Activated CD4-positive, alpha-beta T cell treated with anti-CD3 and anti-CD28 coated beads, Interleukin-2, amount 50 U/mL, for 48 hours (primary cell): ENCODE measurements at places on chromosomes 4 and X.
A peak's percentile ranks its signal among the peaks of the same experiment; 100 is the strongest.

- DNase-seq: no peak
These were observed 24.9 kb downstream of the CCDC149 start for GRCh38 chr4:24887881-24888430.

DNA sequence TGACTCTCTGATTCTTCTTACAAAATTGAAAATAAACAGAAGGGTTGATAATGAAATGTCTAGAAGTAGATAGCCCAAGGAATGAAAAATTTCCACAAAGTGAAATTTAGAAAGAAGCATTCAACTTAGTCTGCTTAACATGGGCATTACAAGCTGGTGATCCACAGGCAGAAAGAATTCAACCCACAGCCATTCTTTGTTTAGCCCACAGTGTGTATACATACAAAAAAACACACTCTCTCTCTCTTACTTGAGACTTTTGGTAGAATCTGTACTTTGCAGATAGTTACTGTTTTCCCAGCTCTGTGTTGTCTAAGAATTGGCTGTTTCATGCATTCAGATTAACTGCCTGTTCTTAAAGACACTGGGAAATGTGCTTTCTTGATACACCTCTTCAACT, 159.8 kb downstream of the SLC4A4 start:
- no peak for DNase-seq

- no peak for DNase-seq
These were observed 83.7 kb upstream of the ZCCHC13 start for GRCh38 chrX:74220277-74220676.

DNA sequence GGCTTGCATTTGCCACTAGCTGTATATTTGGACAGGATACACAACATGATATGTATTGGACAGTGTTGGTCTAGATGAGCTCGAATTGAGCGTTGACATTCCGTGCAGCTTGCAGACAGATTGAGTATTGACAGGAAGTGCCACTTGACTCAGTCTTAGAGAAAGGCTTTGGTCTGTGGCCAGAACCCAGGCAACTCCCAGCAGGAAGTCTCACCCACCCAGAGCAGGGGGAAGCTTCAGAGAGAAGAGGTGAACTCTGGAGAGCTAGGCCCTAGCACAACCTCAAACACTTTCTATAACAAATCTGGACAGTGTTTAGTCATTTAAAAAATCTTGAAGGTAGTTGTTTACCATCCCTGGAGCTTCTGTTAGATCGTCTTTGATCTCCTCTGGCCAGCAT, 280.5 kb downstream of the FBXW7 start:
- DNase-seq: peak; percentile 53

DNA sequence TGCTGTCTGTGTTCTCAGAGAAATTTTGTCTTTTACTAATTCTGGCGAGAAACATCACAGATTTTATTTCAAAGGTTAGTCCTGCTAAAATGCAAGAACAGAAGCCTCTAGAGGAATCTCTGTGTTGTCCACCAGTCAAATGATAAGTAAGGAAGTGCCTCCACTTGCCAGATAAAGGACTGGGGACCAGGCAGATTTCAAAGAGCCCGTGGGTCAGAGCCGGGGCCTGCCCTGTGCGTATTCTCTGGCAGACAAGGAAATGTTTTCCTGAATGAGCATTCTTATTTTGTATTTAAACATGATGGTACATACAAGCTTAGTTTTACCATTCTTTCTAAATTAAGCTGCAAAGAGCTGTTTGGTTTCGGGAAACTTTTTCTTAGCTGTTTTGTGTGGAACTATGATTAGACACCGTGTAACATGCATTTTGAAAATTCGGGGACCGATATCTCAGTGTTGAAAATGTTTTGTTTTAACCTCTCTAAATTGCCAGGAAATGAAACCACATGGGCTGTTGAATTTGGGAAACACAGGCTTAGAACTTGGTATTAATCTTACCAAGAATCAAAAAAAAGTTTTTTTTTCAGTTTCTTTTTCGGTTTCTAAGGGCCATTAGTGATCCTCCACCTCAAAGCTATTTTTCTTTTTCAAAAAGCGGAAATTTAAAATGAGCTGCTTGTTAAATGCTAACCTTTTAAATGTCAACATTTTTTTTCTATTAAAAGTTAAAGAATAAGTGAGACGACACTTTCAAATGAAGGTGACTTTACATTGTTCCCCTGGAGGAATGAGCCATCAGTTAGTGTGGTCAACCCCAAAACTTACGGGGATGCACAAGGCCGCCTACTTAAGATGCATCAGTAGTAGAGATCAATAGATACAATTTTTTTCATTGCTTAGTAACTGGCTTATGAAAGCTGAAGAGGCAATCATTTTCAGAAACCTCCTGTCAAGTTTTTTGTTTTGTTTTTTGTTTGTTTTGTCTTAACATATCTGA, 89.6 kb upstream of the MTM1 start:
- DNase-seq: peak; percentile 12

DNA sequence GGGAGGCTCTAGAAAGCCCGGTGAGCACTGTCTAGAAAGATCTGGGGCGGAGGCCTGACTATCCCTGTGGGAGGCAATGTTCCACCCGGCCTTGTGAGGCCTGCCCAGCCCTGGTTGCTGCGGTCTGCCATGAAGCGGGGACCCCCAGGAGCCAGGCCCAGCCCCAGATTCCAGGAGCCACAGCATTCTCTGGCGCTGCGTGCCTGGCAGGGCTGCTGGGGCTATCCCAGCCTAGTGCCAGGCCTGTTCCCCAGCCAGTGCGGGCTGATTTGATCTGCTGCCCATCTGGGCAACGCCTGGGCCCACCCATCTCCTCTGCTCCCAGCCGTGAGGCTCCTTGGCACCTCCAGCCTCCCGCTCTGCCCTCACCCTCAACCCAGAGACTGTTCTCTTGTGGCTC, 19.6 kb downstream of the ATP2B3 start:
- no peak for DNase-seq

DNA sequence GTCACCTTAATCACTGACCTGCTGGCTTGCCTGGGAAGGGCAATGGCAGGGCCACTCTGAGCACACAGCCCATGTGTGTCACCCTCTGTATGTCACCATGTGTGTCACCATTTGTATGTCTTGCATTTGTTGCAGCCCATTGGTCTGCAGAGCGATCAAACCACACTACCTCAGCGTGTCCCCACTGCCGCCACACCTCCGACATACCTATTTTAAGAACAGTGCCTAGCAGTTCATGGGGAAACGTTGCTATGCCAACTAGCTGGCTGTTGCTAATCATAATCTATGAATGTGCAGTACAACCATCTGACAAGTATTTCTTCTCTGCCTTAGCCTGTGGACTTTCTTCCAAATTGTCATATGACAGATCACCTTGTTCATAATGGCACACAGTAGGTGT, 8.0 kb upstream of the CRMP1 start:
- no peak for DNase-seq

DNA sequence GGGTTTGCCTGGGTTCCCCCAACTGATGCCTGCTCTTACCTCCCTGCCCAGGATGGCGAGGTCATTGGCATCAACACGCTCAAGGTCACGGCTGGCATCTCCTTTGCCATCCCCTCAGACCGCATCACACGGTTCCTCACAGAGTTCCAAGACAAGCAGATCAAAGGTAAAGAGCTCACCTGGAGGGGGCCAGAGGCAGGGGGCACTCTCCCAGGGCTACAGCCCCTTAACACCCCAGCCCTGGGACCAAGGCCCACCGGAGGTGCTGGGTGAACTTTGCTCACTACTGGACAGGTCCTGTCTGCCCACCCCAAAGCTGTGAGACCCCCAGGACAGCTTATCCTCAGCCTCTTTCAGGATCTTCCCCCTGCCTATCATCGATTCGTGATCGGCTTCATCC, 24.5 kb downstream of the HTRA3 start:
- no peak for DNase-seq

- DNase-seq: no peak
These were observed at the start of gene CXCL5 for GRCh38 chr4:73998040-73999011. Gene CXCL5, minus strand, starts transcription at chr4:73998677. Its CDS starts 96 bp downstream, at chr4:73998581.

DNA sequence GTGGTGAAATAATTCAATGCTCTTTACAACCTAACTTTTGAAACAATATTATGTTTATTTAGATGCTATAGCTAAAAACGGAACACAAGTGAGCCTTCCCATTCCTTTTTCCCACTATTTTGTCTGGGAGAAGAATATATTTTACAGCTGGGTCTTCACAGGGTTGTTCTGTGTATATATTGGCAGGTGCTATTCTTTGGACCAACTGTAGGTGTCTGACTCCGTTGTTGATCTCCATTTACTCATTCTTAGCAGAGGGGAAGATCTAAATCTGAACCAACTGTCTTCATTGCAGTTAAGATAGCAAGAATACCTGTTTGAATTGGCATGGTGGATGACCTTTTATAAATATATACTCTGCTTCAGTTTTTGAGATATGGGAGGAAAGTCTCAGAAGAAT, 257.4 kb downstream of the CFAP299 start:
- no peak for DNase-seq

DNA sequence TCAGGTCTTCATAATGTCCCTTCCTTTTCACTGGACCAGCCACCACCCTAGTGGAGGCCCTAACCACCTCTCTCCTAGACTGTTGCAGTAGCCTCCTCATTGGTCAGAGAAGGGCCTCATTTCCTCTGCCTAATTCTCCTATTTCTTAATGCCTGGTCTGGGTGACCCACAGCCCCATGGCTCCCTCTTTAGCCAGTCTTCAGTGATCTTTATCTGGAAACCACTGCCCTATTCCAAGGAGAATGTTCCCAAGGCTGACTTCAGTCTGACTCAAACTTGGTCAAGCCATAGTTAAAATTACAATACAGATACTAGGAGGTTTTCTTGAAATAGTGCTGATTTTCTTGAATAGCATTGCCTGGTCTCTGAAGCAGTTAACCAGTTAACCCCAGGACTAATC, 53.6 kb upstream of the PRPS1 start:
- DNase-seq: no peak

DNA sequence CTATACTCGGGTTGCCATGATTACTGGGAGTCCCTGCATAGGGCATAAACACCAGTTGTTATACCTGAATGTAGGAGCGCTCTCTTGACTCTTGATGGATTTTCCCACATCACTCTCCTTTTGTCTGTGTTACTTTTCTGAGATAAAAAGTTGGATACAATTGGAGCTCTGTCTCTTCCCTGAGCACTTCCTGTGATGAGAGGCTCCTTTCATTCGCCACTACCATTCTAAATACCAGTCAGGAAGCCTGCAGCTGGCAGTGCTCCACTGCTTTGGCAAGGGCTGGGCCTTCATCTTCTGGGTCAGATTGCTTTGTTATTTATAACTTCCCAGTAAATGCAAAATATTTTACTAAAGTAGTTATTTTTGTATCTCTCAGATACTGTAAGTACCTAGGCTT, 13.9 kb downstream of the TCEANC start:
- no peak for DNase-seq

GRCh38 chrX:13502590-13502989, 66.8 kb upstream of the EGFL6 start:
- no peak for DNase-seq

- DNase-seq: no peak
These were observed 1.4 kb upstream of the FNIP2 start for GRCh38 chr4:158767451-158767850.

DNA sequence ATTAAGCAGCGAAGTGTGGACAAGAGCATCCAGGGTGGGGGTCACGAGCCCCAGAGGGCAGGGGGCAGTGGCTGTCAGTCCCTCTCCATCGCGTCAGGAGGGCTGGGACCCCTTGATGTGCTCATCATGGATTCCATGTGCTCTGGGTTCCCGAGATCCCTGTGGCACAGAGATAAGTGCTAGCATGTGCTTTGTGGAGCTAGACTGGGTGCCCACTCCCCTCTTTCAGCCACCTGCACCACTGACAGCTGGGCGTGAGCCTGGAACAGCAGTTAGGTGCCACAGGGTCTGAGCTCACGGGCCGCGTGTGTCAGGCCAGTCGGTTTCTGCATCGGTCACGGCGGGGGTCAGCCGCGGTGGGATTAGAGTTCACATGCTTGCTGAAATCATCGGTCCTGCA, 24.3 kb downstream of the CPZ start:
- no peak for DNase-seq

GRCh38 chr4:11469650-11470437, 41.1 kb upstream of the HS3ST1 start:
- DNase-seq: no peak

DNA sequence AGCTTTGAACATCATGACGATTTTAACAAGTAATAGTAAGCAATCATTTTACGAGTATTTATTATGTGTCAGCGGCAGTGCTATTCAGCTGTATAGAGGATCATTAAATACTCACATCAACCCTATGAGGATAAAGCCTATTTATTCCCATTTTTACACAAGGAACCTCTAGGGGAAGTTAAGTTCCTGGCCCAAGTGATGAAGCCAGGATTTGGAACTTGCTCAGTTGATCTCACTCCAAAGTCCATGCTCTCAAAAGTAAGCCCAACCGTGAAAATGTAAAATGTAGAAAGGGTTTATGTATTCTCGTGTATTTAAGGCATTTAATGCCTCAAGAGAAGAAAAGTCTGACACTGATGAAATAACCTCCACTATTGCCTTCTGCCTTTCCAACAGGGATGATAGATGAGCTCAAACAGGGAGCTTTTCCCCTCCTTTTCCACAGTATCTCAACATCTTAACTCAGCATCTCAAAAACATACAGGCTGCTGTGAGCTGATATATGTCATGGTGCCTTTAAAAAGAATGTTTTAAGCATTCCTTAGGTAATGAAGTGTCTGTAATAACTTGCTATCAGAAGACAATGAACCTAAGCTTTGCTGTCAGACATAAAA, 35.0 kb upstream of the PLA2G12A start:
- no peak for DNase-seq

GRCh38 chrX:97215186-97215585, 331.5 kb downstream of the RPA4 start:
- no peak for DNase-seq

DNA sequence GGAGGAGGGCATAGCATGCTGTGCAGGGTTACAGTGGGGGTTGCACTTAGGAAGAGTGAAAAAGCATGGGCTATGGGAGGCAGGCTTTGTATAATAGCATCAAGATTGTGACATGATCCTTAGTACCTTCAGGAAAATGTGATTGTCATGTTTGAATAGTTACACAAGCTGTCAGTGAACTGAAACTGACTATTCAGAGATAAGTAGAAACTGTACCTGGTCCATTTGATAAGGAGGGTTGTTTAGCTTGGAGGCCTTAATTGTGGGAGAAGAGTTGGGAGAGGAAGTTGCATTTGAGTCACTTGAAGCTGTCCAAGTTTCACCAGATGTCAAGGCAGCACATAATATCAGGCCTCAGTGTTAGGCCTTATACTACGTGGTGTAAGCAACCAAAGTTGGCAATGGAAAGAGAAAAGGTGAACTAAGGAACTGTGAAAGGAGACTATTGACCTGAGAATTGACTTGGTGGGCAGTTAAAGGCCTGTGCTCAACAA, 85.0 kb downstream of the TEX13C start:
- DNase-seq: no peak

DNA sequence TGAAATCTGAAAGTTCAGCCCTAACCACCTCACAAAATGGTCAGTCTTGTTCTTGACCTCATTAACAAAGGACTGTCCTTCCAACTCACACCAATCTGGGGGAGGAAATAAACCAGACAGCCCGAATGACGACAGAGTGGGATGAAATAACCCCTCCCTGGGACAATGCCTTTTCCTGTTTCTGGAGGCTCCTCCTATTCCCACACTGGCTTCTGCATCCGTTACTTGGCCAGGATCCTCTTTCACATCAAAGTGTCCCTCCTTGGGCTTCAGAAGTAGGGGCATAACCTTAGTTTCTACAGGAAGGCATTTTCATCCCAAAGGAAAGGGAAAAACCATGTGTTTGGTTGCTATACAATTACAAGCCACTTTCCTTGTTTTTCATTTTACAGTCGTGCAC, 59.8 kb upstream of the RPL34 start:
- DNase-seq: no peak
